ENCODE measurements at places on chromosomes 5 and 9.

DNA sequence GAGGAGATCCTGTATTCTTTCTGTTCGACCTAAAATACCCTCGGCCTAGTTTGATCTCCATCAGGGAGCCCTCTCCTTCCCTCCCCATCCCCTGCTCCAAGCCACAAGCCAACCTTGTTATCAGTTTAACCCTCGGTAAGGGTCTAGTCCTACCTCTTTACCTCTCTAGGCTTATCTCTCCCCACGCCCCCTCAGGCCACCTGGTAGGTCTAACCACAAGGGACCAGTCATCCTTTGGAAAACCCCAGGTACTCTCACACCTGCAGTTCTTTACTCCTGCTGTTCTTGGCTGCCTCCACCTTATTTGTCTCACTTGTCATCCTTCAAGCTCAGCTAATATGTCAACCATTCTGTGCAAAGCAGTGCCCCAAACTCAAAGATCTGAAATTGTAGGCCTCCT, 78.7 kb downstream of the RAD23B start:
- DNase-seq = no peak

- no peak for DNase-seq
These were observed 105.5 kb upstream of the TSLP start for GRCh38 chr5:110965773-110966581.

GRCh38 chr9:76395381-76395780, 1.2 kb upstream of the RFK start:
- DNase-seq = no peak

DNA sequence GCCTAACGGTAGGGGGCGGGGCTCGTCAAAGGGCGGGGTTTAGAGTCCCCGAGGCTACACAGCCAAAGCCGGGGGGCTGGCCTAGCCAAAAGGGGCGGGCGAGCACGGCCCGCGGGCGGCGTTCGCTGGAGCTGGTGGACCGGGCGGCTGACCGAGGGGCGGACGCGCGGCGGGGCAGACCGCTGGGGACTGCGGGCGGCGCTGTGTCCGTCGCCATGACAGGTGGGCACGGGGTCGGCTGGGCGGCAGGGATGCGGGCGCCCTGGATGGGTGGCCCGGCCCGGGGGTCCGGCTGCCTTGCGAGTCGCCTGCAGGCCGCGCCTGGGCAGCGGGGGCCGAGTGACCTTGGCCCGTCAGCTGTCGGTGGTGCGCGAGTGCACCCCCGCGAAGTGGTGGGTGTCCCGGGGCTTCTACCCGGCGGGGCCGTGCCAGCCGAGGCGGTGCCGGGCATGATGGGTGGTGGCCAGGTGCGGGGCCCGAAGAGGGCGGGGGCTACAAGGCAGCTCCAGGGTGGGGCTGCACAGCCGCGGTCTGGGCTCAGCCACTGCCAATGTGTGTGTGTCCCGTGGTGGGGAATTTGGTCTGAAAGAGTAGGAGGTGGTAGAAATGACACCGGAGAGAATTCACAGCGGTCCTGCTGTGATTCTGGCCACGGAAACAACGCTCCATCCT, at the start of gene CARD19:
Gene CARD19, plus strand, starts transcription at position 87 of the 672 bp plus-strand sequence. Its CDS starts 129 bp downstream, at position 216.
- DNase-seq = peak; percentile 20

GRCh38 chr5:1971944-1972343, 89.2 kb upstream of the IRX4 start:
- no peak for DNase-seq

DNA sequence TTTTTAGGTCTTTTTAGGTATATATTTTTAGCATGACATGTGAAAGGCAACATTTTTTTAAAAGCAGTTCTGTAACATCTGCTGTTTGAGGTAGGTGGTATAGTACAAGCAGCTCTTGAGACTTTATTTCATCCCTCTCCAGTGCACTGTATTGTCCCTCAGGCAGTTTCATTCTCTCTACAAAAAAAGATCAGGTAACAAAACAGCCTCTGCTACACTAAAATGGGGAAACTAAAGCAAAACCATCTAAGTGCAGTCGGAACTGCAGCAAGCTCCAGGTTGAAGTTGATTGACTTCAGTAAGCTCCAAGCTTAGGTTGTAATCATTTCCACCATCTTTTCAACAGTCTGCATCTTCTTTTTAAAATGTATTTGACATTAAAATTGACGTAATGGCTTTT, 195.6 kb downstream of the DEPDC1B start:
- no peak for DNase-seq

- DNase-seq = no peak
These were observed 85.5 kb upstream of the NUDT12 start for GRCh38 chr5:103648086-103648485.

GRCh38 chr5:151138114-151138513, 19.5 kb downstream of the ANXA6 start:
- no peak for DNase-seq

- DNase-seq = no peak
These were observed 37.4 kb upstream of the TTC1 start for GRCh38 chr5:159971514-159971913.

- no peak for DNase-seq
These were observed 63.0 kb downstream of the LPAR1 start for GRCh38 chr9:110975278-110975677.

DNA sequence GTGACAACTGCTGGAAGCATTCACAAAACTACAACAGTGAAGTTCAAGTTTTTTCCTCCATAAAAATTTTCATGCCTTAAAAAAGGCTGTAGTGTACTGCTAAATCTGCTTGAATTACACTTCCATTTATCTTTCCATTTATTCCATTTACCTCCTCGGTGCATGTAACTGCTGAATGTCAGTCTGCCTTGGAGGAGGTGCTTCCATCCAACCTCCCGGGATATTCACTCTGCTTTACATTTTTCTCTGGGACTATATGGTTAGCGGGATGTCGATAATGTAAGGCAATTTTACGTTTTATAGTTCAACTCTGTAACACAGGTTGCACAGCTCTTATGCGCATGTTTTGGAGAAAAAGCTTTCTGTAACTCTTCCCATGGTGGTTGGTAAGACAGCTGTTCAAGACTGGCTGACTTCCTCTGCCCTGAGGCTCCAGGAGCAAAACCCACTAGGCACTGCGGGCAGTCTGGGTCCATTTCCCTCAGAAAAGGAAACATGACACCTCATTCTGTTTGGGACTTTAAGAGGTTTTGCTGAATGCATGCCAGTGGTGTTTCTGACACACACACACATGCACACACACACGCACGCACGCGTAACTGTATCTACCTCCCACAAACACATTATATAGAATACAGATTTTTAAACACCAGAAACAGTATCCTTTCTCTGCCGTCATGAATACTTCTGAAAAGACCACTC, 66.1 kb downstream of the SPTLC1 start:
- peak; percentile 50 for DNase-seq

GRCh38 chr9:95985440-95986055, 110.1 kb downstream of the ERCC6L2 start:
- DNase-seq = no peak

- DNase-seq = no peak
These were observed 782 bp downstream of the BICD2 start for GRCh38 chr9:92763721-92764380.

GRCh38 chr9:6733831-6734230, 23.9 kb upstream of the KDM4C start:
- no peak for DNase-seq

DNA sequence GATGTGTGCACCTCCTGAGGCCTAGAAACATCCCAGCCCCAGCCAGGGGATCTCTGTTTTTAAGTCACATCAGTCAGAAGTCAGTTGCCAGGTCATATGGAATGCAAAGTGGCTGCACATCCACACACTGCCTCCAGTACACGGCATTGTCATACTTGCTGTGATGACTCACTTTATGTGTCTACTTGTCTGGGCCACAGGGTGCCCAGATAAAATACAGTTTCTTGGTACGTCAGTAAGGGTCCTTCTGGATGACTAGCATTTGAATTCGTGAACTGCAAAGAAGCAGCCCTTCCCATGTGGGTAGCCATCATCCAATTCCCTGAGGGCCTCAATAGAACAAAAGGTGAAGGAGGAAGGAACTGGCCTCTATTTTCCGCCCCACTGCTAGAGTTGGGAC, 27.7 kb downstream of the AUH start:
- peak; percentile 38 for DNase-seq

- DNase-seq = no peak
These were observed 73.8 kb upstream of the CPLX2 start for GRCh38 chr5:175797521-175798038.

GRCh38 chr5:120415985-120416384, 48.1 kb upstream of the PRR16 start:
- no peak for DNase-seq

- no peak for DNase-seq
These were observed 9.1 kb downstream of the FBP2 start for GRCh38 chr9:94584555-94584954.

GRCh38 chr9:3740690-3741419, 215.1 kb upstream of the RFX3 start:
- DNase-seq = peak; percentile 47

- no peak for DNase-seq
These were observed 34.9 kb upstream of the SYNPO start for GRCh38 chr5:150605546-150605945.

DNA sequence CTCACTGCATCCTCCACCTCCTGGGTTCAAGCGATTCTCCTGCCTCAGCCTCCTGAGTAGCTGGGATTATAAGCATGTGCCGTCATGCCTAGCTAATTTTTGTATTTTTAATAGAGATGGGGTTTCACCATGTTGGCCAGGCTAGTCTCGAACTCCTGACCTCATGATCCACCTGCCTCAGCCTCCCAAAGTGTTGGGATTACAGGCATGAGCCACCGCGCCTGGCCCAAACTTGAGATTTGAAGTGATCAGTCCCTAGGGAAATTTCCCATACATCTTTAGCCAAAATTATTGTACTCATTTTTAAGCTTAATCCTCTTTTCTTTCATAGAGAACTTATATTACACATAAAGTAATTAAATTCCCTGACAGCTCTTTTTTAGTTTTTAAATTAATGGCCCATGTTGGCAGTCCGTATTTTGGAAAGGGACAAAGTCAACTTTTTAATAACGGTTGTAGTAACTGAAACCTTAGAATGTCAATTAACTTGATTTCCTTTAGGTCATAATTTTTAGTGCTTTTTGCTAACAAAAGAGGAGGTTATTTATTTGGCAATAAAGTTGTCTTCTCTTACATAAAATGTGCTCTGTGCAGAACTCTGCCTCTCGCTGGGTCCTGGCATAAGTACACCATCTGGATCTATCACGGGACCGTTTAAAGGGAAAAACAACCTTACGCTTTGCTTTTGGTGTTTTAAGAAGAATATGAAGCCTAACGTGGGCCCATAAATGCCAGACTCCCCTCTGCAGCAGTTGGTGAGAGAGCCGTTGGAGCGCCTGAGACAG, 142.3 kb upstream of the OTULINL start:
- DNase-seq = no peak

DNA sequence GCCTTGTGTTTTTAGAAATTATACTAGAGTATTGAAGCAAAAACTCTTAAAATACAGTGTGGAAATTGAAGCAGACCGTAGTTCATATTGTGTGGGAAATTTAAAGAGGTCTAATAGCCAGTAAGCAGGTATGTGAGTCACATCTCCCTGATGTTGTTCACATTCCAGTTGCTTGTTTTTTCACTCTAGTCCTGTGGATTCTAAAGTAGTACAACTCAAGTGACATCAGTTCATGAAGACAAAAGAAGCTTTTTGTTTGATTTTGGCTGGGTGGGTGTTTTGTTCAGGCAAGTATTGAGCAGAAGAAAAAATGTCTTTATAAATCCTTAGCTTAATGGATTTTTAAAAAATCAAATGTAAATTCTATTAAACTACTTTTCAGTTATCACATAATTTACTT, 216.2 kb downstream of the MAN2A1 start:
- DNase-seq = no peak

DNA sequence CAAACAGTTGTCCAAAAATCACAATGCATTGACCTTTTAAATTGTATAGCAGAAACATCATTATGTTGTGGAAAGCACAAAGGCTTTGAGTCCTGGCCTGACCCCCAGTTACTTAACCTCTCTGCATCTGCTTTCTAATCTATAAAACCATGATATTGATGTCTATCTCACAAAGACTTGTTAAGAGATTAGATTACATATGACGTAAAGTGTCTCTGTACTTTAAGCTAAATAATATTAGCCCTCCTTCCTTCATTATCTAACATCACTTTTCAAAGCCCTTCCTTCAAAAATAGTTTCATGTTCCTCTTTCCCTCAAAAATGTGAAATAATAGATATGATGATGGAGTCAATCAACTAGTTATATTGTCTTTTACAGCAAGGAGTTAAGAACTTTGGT, 3.4 kb downstream of the ADAMTS6 start:
- DNase-seq = no peak

- DNase-seq = no peak
These were observed 234.5 kb downstream of the AOPEP start for GRCh38 chr9:94960964-94961363.

GRCh38 chr5:178462816-178463215, 127.4 kb downstream of the COL23A1 start:
- peak; percentile 37 for DNase-seq

DNA sequence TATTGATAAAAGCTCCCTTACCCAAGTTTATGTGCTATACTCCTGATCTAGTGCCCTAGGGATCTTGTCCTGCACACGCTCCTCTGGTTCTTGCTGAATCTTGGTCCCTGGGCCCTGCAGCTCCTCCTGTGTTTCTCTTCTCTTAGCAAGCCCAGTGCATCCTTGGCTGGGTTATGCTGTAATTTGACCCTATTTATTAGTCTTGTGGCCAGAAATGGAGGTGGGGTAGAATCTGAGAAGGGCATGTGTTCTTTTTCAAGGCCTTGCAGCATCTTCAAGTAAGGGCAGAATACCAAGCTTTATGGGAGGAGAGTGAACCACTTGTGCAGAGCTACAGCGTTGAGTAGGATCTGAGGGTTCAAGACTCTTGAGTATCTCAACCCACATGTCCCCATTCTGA, 366.8 kb downstream of the FAM170A start:
- DNase-seq = no peak

DNA sequence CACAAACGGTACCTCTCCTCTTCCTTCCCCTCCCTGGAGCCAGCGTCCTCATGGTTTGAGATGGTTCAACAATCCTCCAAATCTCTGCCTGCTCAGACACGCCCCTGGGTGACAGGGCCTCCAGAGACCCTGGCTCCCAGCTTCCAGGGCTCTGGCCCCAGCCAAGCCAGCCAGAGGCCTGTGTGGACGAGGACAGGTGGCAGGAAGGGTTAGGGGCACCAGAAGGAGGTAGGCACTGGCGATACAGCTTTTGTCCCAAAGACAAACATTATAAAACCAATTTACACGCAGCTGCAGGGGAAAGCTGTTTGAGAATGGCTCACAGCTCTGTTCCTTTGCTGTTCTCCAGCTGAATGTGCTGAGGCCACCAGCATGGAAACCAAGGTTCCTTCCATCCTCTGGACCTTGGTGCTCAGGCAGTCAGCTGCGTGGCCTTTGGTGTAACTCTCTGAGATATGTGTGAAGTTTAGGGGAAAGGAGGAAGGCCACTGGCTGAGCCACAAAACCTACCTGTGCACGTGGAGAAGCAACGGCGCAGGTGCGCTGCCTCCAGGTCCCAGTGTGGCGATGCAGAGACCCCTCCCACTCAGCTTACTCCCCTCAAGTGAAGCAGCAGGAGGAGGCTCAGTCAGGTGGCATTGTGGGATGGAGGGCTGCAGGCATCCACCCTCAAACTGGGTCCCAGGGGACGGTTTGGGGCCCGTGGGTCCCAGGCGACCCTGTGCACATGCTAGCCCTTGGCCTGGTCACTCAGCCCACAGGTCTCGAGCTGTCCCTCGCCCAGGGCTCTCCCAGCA, 4.3 kb upstream of the QRFP start:
- no peak for DNase-seq

Data from fibroblast of skin of scalp (primary cell).